Astrocyte of the spinal cord (primary cell): ENCODE measurements at places on chromosomes 11 and 22.

DNA sequence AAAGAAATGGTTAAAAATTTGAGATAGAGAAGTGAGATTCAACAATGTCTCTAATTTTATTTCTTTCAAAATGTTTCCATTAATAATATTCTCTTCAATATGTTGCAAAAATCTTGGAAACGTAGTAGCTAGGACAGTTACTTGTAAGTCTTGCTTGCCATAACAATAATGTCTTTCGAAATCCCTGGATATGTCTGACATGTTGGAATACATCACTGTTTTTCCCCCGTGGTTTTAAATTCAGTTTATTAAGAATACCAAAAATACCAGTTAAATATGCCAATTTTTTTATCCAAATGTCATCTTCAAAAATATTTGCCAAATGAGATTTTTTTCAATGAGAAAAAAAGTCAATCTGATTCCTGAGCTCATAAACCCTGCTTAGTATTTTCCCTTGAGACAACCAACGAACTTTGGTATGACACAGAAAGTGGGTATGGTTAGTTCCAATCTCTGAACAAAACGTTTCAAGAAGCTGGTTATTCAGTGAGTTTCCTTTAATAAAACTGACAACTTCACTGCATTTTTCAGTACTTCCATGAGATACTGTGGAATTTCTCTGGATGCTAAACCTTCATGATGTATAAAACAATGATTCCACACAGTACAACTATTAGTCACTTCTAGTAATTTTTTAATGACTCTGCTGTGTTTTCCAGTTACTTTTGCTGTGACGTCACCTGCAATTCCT, 36.7 kb upstream of the AMPD3 start:
- DNase-seq: no peak

- no peak for DNase-seq
Measured at GRCh38 chr11:113519989-113520613, 44.9 kb upstream of the DRD2 start.

DNA sequence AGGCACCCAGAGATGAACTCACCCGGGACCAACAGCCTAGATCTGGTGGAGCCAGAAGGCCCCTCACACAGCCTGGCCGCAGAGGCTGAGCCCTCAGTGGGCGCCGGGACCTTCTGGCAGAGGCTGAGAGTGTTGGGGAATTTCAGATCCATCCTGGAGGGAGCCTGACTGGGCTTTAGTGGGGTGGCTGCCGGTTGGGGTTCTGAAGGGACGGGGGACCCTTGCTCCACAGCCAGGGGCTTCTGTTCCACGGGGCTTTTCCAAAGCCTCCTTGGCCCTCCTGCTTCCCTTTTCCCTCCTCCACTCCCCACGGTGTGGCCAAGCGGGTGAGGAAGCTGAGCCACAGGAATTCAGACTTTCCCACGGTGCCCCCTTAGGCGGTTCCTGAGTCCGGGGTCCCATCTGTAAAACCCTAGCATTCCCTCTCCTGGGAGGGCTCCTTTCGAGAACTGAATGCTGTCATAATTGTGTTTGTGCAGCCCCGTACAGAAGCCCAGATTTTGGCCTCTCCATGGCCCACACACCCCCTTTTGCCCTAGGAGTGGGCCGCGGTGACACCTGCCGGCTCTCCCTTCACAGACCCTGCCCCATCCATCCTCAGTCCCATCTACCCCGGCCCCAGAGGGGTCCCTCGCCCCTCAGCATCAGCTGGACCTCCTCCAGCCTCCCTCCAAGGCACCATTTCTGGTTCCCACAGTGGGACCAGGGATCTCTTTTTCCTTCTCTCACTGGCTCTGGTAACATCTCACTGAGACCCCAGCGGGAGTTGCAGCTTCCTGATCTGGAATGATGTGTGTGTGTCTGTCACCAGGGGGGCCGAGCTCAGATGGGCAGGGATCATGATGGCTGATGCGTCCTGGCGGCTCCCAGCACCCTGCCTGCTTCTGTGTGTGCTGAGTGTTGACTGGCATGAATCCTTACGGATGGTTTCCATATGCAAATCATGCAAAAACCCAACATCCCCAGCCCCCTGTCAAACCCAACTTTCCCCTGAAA, 1048.4 kb downstream of the TBC1D22A start:
- DNase-seq: no peak

DNA sequence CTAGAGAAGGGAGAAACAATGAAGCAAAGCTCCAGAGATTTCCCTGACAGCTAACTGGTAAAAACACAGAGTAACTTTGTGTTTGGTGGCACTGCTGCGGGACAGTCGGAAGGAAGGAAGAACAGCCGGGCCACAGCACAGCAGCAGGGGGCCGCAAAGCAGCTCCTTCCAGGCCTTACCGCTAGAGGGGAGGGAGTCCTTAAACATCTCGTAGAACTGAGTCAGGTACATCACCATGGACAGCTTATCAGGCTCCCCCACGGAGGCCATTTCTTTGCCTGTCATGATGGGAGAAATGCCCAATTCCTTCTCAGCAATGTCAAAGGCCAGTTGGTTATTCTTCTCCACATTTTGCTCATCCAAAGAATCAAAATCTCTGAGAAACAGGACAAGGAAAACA, 114.6 kb upstream of the BID start:
- peak; percentile 14 for DNase-seq

- no peak for DNase-seq
Measured at GRCh38 chr11:3737386-3737933, 59.9 kb downstream of the NUP98 start.

- no peak for DNase-seq
Measured at GRCh38 chr11:107583629-107584195, 7.2 kb upstream of the ELMOD1 start.
